GM04504 (cell line): ENCODE measurements at places on chromosomes 2 and 18.
A peak's percentile ranks its signal among the peaks of the same experiment; 100 is the strongest.

GRCh38 chr2:233084488-233084887, 24.3 kb downstream of the INPP5D start:
- no peak for DNase-seq

- DNase-seq = no peak
Observed at GRCh38 chr2:161250864-161251436, 57.3 kb upstream of the PSMD14 start.

DNA sequence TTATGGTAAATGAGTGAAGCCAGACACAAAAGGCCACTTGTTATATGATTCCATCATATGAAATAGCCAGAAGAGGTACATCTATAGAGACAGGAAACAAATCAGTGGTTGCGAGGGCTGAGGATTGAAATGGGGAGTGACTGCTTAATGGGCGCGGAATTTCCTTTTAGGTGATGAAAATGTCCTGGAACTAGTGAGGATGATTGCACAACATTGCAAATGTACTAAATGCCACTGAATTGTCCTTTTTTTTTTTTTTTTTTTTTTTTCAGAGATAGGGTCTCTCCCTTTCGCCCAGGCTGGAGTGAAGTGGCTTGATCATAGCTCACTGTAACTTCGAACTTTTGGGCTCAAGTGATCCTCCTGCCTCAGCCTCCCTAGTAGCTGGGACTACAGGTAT, 15.3 kb upstream of the GAREM2 start:
- no peak for DNase-seq

DNA sequence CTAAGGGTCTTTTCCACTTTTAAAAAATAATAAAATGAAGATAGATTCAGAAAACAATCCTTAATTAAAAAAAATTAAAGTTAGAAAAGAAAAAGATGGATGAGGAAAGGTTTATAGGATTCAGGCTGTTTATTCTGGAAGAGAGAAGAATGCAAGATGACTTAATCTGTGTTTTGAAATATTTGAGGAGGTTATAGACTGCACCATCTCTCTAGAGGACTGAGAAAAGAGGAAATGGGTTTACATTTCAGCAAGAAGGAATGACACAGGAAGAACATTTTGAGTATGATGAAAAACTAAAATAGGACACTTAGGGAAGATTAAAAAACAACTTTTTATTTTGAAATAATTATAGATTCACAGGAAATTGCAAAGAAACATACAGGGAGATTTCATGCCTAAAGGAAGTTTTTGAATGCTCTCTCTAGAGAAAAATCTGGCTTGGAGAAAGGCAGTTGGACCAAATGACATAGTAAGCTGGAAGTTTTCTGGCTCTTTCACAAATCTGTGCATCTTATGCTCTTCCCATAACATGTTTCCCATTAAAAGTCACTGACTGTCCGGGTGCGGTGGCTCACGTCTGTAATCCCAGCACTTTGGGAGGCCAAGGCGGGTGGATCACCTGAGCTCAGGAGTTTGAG, 75.0 kb downstream of the CERS6 start:
- no peak for DNase-seq

DNA sequence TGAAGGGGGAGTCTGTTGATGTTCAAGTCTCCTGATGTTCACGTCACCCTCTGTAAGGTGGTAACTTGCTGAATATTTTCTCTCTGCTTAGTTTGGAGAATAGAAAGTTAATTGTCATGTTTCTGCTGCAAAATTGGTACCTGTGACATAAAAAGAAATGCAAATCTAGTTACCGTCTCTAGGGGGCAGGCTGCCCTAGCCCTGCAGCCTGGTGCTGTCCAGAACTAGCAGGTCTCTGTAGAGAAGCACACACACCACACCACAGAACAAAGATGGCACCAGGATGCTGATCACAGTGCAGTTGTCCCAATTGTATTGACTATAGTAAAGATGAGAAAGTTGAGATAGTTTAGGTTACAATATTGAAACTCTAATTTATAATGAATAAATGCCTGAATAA, 47.0 kb downstream of the SLC9A4 start:
- no peak for DNase-seq

- peak; percentile 50 for DNase-seq
Observed at GRCh38 chr18:26436176-26437051, 111.9 kb downstream of the KCTD1 start.

- DNase-seq = no peak
Observed at GRCh38 chr18:48065601-48065995, 135.1 kb upstream of the SMAD2 start.

DNA sequence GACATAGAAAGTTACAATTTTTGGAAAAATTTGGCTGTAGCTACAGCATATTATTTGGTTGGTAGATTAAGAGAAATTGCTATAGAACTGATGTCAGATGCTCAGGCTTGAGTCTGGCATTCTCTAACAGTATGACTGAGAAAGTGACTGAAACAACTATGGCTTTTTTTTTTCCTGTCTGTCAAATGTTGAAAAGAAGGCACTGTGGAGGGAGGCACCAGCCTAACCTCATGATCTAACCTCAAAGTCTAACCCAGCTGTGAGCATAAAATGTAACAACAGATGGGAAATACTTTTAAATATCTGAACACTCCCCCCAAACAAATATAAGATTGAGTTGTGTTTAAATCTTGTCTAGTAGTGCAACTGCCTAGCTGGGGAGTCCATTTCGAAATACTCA, 629.1 kb downstream of the LRP1B start:
- no peak for DNase-seq

GRCh38 chr2:133768658-133769435, 200.6 kb upstream of the NCKAP5 start:
- DNase-seq = no peak

DNA sequence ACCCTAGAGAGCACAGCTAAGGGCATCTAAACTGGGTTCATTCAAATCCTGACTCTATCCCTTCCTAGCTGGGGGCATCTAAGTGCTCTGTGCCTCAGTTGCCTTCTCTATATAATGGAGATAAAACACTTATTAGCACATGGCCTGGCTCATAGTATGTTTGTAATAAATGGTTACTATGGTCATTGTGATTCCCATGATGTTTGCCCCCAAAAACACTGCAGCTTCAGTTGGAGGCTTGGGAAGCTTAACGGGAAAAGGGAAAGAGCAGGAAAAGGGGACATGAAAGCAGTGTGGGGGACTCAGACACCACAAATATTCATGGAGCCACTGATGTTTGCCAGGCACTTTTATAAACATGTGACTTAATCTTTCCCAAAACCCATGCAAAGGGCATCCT, 118.1 kb downstream of the INHBB start:
- no peak for DNase-seq

- DNase-seq = no peak
Observed at GRCh38 chr2:86001326-86001725, 104.4 kb downstream of the POLR1A start.

- no peak for DNase-seq
Observed at GRCh38 chr2:47254464-47254863, 99.4 kb upstream of the STPG4 start.

DNA sequence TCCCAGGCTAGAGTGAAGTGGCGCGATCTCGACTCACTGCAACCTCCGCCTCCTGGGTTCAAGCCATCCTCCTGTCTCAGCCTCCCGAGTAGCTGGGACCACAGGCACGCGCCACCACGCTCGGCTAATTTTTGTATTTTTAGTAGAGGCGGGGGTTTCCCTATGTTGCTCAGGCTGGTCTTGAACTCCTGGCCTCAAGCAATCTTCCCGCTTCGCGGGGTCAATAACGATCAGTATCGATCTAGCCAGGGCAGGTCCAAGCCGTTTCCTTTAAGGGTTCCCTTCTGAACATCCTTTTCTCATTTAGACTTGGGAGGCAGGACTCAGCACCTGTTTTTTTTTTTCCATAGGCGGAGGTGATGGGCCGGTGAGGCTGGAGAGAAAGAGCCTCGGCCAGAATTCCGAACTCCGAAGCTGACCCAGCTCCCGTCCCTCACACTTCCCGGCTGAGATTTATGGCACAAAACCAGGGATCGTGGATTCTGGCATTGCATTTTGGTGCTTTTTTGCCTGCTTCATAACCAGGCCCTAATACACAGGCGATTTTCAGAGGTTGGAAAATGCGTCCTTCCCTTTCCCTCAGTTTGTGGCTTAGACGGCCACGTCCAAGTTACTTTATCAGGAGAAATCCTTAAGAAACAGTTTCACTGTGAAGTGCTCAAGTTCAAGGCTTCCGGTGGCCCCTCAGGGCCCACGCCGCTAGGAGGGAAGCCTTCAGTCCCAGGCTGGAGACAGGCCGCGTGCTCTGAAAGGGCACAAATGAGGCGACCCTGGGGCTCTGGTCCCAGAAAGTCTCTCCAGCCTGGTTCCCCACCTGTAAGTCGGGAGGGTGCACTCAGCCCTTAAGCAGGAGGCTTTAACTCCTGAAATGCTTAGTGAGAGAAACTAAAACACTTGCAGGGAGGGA, 998 bp upstream of the SLC66A3 start:
- no peak for DNase-seq

DNA sequence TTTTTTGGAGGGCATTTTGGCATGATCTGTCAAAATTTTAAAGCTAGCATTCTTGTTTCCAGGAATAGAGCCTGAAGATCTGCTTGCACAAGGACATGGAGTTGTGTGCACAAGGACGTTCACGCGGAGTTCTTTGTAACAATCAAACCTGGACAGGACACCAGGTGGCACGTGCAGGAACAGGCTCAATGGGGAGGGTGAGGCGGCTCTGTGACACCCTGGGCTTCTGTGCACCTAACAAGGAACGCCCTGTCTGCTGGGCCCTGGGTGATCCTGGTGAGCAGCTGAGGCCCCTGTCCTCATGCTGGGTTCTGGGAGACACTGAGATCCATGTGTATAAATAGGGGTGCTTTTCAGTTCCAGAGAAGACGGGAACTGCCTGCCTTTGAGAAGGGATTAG, 93.1 kb upstream of the PXDN start:
- no peak for DNase-seq
